ENCODE measurements at places on chromosomes 7 and 10. TPM values are rescaled to one million over a fixed set of nuclear protein-coding genes. Genes with fewer than 3 reads are reported as not detected.

DNA sequence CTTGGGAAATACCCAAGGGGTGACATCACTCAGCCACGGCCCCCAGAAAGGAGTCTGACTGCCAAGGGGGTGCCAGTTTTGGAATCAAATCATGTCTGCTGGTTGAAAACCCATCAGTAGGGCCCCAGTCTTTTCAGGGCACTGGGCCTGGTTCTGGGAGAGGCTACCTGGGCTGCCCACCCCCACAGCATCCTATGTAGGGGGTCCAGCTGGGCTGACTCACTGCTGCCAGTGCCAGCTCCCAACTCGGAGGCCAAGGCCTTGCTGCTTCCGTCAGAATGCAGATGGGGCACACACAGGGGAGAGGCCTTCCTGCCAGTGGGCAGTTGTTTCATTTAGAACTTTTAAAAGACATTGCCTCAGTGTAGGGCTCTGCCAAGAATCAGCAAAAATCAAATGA is 39.5 kb upstream of the DMBT1 start:
- no peak overlapping the region for H3K4me3 ChIP-seq
- H3K27me3 ChIP-seq = no peaks in the 10 kb centered on the region
- no peaks in the 10 kb centered on the region for H3K36me3 ChIP-seq
- H3K4me1 ChIP-seq = peaks cover 9% of the 10 kb centered on the region
- DNase-seq = no peak

GRCh38 chr10:52031771-52032170 is 282.3 kb upstream of the DKK1 start:
- peaks cover 2% of the 10 kb centered on the region for H3K27me3 ChIP-seq
- H3K4me3 ChIP-seq = no peak overlapping the region
- H3K4me1 ChIP-seq = no peaks in the 10 kb centered on the region
- no peak for DNase-seq
- H3K36me3 ChIP-seq = no peaks in the 10 kb centered on the region

Gene SFMBT2
- total RNA-seq = 18.0 TPM

DNA sequence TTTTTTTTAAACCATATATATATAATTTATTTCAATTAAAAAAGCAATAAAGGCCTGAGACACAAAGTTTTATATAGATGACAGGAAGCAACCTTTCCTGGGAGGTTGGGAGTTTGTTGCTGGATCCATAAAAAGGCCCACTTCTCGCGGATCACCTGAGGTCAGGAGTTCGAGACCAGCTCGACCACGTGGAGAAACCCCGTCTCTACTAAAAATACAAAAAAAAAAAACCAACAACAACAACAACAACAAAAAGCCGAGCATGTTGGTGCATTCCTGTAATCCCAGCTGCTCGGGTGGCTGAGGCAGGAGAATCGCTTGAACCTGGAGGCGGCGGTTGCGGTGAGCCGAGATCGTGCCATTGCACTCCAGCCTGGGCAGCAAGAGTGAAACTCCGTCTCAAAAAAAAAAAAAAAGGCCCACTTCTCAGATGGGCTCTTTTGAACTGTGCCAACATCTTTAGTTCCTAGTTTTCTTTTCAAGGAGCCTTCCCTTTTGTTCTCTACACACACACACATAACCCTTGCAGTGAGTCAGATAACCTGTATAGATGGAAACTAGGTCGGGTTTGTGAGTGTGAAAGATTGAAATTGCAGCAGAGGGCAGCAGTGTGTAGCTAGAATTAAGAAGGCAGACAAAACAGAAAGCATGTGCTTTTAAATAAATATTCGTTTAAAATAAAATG is 1.2 kb upstream of the SMNDC1 start:
- peak overlapping the region; percentile 98 for H3K27ac ChIP-seq
- DNase-seq = peak; percentile 64
- H3K4me1 ChIP-seq = peaks cover 39% of the 10 kb centered on the region

DNA sequence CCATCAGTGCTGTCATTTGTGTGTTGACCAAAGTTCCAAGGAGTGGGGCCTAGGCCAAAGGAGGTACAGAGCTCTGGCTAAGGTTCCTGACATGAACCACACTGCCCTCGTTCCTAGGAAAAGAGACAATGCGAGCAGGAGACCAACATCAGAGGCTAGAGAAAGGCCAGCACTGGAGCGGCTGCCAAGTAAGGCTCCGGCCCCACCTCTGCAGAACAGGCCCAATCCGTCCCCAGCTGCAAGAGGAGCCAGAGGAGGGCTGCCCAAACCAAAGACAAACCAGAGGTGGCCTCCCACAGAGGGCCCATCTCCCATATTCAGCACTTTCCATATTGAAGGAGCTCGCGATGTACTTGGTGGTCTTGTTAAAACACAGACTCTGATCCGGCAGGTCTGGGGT is 81.0 kb downstream of the FAM53B start:
- peaks cover 2% of the 10 kb centered on the region for H3K36me3 ChIP-seq
- no peaks in the 10 kb centered on the region for H3K27me3 ChIP-seq
- no peak overlapping the region for H3K4me3 ChIP-seq
- H3K27ac ChIP-seq = no peak overlapping the region
- peaks cover 29% of the 10 kb centered on the region for H3K4me1 ChIP-seq

Gene ZNF239
- 2.7 TPM for total RNA-seq

DNA sequence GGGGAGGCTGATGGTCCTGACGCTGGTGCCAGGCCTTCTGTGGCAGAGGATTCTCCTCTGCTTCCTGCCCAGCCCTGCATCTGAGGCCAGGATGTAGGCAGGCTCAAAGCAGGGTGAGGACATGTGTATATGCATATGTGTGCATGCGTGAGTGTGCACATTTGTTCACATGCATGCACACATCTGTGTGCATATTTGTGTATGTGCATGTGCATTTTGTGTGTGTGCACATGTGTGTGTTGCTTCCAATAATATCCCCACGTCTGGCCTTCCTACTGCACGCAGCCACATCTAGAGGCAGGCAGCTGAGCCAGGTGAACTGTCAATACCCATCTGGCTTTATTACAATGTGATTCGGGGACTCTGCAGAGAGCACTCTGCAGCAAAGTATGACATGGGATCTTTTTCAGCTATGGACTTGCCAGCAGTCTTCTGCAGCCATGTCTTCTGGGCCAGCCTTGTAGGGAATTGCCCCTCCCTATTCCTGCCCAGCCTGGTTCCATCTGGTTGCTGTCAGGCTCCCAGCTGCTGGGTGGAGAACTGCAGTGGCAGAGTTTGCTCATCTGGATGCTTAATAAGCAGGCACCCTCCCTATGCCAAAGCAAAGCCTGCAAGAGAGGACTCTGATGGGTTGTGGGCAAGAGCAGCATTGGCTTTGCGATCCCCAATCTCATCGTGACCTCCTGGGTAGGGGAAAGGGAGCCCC is 140.7 kb downstream of the PFKFB3 start:
- H3K4me1 ChIP-seq = peaks cover 37% of the 10 kb centered on the region
- no peak overlapping the region for H3K4me3 ChIP-seq
- no peaks in the 10 kb centered on the region for H3K27me3 ChIP-seq

Gene ASZ1
- not detected for total RNA-seq

Gene COL13A1
- not detected for total RNA-seq

GRCh38 chr7:77382532-77382931 is 33.6 kb downstream of the GSAP start:
- no peaks in the 10 kb centered on the region for H3K27me3 ChIP-seq
- H3K4me3 ChIP-seq = no peak overlapping the region
- peaks cover 8% of the 10 kb centered on the region for H3K36me3 ChIP-seq
- DNase-seq = no peak
- peaks cover 25% of the 10 kb centered on the region for H3K4me1 ChIP-seq

Gene AFAP1L2
- total RNA-seq = 1.4 TPM

Gene FOXP2
- total RNA-seq = not detected

DNA sequence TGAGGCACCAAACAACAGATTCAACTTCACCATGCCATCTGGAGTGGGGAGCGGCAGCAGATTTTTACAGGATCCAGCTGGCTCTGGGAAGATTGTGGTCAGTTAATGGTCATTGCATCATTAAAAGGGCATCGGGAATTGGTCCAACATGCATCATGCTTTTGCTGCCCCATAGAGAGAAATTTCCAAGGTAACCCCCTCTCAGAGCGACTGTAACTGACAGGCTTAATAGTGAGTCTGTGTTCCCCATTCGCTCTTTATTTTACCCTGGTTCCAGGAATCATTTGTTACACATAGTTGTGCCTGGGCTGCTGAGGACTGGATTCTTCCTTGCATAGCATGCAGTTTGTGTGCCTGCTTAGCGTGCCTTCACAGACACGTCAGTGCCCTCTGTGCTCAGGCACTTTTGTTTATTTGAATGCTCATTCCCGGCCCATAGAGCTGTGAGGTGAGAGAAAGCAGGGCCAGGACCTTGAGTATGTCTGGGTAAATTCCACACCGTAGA is 49.9 kb downstream of the CDHR3 start:
- peaks cover 2% of the 10 kb centered on the region for H3K27me3 ChIP-seq
- peaks cover 36% of the 10 kb centered on the region for H3K4me1 ChIP-seq
- H3K4me3 ChIP-seq = no peak overlapping the region
- no peak for DNase-seq

DNA sequence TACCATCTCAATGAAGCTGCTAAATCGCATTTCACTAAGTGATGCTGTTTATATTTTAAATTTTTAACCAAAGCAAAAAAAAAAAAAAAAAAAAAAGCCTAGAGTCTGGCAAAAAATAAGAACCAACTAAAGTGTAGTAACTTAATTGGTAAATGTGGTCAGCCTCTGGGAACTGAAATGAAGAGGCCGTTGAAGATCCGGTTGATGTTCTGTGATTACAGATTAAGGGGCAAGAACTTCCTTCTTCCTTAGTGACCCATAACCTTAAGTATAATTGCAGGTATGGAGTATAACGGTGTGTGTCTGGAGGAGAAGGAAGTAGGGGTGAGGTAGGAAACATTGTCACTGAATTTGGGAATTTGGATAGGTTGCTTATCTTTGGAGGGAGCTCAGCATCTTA is 7.7 kb upstream of the SRGN start:
- no peaks in the 10 kb centered on the region for H3K36me3 ChIP-seq
- H3K27me3 ChIP-seq = no peaks in the 10 kb centered on the region
- no peak overlapping the region for H3K27ac ChIP-seq
- H3K4me3 ChIP-seq = no peak overlapping the region
- H3K4me1 ChIP-seq = peaks cover 6% of the 10 kb centered on the region

Gene LIPN
- total RNA-seq = not detected

Measured in activated CD4-positive, alpha-beta T cell treated with anti-CD3 and anti-CD28 coated beads for 36 hours (primary cell).